ENCODE measurements at places on chromosomes 12 and 14.

- no peak for DNase-seq
These were observed 66.0 kb upstream of the NRXN3 start for GRCh38 chr14:78104160-78104559.

- DNase-seq = no peak
These were observed 5.1 kb upstream of the GPR33 start for GRCh38 chr14:31492759-31493498.

DNA sequence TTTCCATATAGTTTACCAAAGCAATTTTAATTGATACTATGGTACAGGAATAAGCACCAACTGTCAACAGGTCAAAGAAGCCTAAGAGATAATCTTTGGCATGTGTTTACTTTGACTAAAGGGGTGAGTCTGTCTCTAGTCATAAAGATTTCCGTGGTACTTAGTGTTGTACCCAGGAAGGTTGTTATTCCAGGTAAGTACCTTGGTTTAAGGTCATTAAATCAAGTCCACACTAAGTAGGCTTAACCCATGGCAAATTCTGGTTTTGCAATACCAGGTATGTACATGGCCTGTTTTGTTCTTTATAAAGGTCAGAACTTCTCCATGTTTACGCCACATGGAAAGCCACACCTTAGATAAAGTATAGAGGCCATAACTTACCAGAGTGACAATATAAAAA lies 10.0 kb downstream of the MAX start:
- no peak for DNase-seq

DNA sequence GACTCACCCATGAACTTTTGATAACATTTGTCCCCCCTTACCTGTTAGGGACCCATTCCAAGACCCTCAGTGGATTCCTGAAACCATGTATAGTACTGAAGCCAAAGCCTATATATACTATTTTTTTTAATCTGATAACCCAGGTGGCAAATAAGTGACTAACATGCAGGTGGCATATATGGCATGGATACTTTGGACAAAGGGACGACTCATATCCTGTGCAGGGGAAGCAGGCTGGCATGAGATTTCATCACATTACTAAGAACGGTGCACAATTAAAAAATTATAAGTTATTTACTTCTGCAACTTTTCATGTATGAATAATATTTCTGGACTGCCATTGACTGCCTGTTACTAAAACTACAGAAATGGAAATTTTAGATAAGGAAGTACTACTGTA lies 880.1 kb upstream of the FBXO33 start:
- no peak for DNase-seq

- DNase-seq = no peak
These were observed 85.5 kb upstream of the PTPRB start for GRCh38 chr12:70722584-70723343.

GRCh38 chr12:57044889-57045288 lies 5.0 kb downstream of the MYO1A start:
- no peak for DNase-seq

DNA sequence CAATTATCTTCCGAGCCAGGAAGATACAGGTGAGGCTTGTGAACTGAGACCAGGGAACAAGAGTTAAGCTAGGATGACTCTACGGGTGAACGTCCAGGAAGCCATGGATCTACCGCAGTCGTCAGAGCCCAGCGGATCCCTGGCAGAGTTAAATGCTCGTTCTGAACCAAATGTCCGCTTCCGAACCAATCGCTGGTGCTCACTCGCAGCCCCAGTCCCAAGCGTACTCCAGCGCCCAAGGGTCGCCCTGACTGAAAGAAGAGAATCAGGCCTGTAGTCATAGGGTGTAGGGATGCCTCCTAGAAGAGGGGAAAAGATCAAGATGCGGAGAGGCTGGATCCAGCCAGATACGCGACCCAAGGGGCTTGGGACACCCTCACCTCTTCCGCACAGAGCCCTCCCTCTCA lies 283 bp downstream of the VIPAS39 start:
- no peak for DNase-seq

DNA sequence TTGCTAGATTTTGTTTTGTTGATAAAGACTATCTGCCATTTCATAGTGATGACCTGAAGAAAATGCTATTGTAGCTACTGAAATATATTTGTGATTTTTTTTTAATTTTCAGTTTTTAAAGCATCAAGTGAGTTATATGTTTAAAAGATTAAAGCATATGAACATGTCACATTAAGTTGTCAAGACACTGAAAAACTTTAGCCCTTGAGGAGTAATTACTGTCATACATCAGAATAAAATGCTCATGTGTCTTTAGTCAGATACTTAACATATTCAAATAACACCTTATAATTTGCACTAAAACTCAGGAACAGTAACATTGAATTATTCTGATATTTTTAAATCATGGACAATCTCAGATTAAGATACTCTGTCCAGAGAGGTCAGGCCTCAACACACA lies 108.1 kb upstream of the ATXN7L3B start:
- DNase-seq = no peak

DNA sequence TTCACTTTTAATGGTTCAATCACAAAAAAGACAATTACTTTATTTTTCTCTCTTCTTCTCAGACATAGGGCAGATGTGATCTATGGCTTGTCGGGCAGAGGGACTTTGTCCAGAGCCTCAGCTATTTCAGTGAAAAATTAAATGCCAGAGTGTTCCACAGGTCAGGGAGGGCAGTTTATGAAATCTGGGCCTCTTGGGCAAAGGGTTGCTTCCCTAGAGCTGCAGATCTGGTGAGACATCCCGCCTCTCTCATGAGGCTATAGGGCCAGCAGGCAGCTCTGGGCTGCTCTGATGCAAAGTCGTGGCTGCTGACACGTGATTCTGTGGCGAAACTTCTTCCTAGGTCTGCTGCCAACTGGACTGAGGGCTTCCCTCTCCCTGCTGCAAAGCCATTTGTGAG lies 6.0 kb downstream of the CLMN start:
- no peak for DNase-seq

GRCh38 chr14:55265197-55265596 lies 6.0 kb upstream of the FBXO34 start:
- DNase-seq = no peak

GRCh38 chr12:53941750-53942149 lies 3.1 kb downstream of the HOXC13 start:
- no peak for DNase-seq

Data from NCI-H1930 (cell line).